ENCODE measurements at places on chromosomes 13 and 19.

- DNase-seq: no peak
Observed at GRCh38 chr13:99363391-99363790, 56.2 kb upstream of the GPR183 start.

GRCh38 chr19:8334458-8335342, 8.4 kb downstream of the KANK3 start:
- DNase-seq: no peak

- no peak for DNase-seq
Observed at GRCh38 chr13:105908586-105908985, 626.9 kb downstream of the EFNB2 start.

DNA sequence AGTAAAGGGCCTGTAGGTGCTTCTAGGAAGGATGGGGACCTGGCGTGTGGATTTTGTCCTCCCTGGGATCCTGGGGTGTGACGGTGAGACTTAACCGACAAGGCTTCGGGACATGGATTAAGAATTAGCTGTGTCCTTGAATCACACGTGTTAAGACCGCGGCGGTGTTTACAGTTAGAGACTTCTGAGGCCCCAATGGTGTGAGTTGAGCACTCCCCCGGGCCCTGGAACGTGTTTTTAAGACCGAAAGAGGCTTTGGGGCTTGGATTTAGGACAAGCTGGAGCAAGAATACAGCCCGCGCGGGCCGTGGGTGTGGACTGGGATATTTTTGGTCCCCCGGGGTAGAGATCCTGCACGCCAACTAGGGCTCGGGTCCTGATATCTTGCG, 1.2 kb upstream of the SLC27A1 start:
- no peak for DNase-seq

GRCh38 chr19:40604647-40605215, 3.6 kb downstream of the LTBP4 start:
- no peak for DNase-seq
